WTC11 (cell line): ENCODE measurements at places on chromosomes 3 and 15. TPM values are rescaled to one million over a fixed set of nuclear protein-coding genes. Genes with fewer than 3 reads are reported as not detected.

DNA sequence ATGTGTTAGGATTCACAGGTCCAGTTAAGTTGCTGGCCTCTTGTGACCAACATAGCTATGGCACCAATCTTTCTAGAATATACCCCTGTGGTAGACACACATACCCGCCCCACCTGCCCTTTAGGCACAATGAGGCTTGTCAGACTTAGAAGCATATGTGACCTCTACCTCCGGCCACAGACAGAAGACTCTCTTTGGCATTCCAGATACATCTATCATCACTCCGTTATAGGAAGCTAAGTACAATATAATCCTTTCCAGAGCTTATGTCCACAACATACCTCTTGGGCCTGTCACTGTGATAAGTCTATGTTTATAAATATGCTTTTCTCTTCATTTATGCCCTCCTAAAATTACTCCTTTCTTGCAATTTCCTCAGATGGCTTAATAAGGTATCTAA, 39.8 kb downstream of the CD47 start:
- DNase-seq = no peak
- H3K4me1 ChIP-seq = no peaks in the 10 kb centered on the region
- no peak overlapping the region for H3K27ac ChIP-seq
- no peaks in the 10 kb centered on the region; the same call in 1 of the 2 replicates for H3K36me3 ChIP-seq

DNA sequence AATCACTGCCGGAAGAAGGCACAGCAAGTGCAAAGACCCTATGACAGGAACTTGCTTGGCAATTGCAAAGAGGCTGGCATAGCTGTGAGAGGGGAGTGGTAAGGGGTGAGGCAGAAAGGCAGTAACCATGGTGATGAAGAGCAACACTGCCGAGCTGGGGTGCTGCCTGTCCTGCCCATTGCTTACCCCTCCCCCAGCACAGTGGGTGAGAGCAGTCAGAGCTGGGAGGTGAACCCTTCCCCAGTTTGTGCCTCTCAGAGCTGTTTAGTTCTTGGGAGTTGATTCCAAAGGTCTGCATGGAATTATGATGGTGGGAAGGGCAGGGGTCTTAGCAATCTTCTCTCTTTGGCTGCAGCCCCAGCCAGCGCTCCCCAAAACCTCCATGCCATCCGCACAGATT, 8.8 kb downstream of the TYRO3 start:
- peak overlapping the region; percentile 41 for H3K4me3 ChIP-seq
- peaks cover 32% of the 10 kb centered on the region for H3K36me3 ChIP-seq
- no peaks in the 10 kb centered on the region for H3K27me3 ChIP-seq
- peaks cover 68% of the 10 kb centered on the region for H3K4me1 ChIP-seq

DNA sequence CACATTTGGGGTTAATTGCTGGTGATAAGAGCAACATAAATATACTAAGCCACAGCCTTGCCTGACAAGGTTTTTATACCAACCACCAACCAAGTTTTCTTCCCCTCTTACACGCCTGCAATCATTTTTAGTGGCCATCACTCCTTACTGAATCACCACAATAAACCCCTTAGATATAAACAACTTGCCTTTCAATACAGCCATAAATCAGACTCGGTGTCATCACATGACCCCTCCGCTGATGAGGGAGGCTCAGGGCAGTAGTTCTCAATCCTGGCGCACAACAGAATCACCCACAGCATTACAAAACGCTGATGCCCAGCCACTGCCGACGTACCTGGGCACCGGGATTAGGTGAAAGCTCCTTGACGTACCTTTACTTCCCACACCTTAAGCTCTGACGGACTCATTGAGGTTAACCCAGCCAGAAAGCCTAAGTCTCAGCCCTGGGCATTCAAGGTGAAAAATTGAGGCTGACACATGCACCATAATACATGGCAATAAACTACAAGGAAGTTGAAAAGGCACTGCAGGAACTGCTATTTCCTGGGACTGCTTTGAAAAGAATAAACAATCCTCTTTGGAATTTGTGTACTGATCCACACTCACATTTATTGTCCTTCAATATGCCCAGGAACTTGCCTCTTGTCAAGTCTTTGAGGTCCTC, 17.1 kb downstream of the ADCY5 start:
- no peaks in the 10 kb centered on the region for H3K4me1 ChIP-seq
- no peaks in the 10 kb centered on the region; the same call in 1 of the 2 replicates for H3K27me3 ChIP-seq
- H3K36me3 ChIP-seq = no peaks in the 10 kb centered on the region
- no peak for DNase-seq
- no peak overlapping the region for H3K4me3 ChIP-seq
- H3K27ac ChIP-seq = no peak overlapping the region

DNA sequence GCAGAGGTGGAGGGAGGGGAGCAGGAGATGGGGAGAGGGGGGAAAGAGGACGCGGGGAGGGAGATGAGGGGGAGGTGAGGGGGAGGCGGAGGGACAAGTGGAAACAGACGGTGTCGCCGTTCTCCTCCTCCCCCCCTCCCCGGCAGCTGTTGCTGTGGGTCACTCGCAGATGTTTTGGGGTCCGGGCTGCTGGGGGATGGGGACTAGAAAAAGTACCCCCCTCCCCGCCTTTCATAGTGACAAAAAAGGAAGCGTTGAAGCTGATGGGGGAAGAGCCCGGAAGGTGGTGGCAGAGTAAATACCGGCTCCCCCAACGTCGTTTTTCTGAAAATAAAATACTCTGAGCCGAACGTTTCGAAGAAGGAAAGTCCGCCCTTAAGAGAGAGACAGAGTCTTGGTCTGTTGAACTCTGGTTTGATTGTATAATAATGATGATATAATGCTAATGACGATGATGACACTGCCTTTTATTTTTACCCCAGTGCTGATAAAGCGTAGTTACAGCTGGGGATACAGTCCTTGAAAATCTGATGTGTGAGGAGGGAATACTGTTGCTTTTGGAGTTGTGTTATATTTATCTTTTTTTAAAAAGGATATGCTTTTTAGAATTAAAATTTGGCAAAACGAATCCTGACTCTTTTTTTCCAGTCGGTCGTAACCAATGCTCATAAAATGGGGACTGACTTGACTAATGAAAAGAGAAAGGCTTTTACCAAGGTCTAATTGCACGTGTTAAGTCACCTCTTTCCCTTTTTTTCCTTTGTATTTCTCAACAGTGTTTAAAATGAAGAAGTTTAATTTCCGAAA, 993 bp downstream of the STXBP5L start:
- H3K27ac ChIP-seq = peak overlapping the region; percentile 72; the same call in 1 of the 2 replicates
- DNase-seq = peak; percentile 62
- peaks cover 11% of the 10 kb centered on the region for H3K4me1 ChIP-seq
- H3K4me3 ChIP-seq = peak overlapping the region; percentile 91
- H3K27me3 ChIP-seq = peaks cover 3% of the 10 kb centered on the region; the same call in 1 of the 2 replicates

GRCh38 chr3:143445118-143445517, 325.5 kb downstream of the CHST2 start:
- H3K27ac ChIP-seq = no peak overlapping the region
- H3K36me3 ChIP-seq = no peaks in the 10 kb centered on the region
- H3K27me3 ChIP-seq = no peaks in the 10 kb centered on the region
- H3K4me3 ChIP-seq = no peak overlapping the region
- peaks cover 8% of the 10 kb centered on the region for H3K4me1 ChIP-seq
- no peak for DNase-seq

GRCh38 chr15:33200444-33200843, 5.9 kb upstream of the FMN1 start:
- no peaks in the 10 kb centered on the region for H3K36me3 ChIP-seq
- H3K4me1 ChIP-seq = peaks cover 29% of the 10 kb centered on the region
- no peak overlapping the region for H3K4me3 ChIP-seq
- DNase-seq = no peak
- H3K27me3 ChIP-seq = peaks cover 12% of the 10 kb centered on the region

- peaks cover 63% of the 10 kb centered on the region for H3K4me1 ChIP-seq
- no peaks in the 10 kb centered on the region for H3K27me3 ChIP-seq
- no peaks in the 10 kb centered on the region for H3K36me3 ChIP-seq
These were observed 51.1 kb downstream of the PSMD6 start for GRCh38 chr3:63972196-63972595.

DNA sequence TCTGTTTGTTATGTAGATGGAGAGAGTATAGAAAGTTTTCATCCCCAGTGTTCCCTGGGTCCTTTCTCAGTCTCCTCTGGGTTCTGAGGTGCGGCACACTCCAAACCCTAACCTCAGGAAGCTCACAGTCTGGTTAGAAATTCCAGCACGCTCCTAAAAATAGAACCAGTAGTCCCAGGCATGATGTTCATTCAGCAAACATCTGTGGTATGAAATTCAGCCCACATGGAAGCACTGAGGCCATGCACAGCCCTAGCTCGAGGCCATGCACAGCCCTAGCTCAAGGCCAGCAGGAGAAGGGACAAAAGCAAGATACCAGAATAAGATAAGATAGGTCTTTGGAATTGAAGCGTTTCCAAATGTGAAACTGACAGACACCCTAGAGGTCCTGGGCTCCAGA, 82.3 kb upstream of the OXTR start:
- no peaks in the 10 kb centered on the region; the same call in 1 of the 2 replicates for H3K36me3 ChIP-seq
- DNase-seq = no peak
- H3K27me3 ChIP-seq = no peaks in the 10 kb centered on the region
- no peak overlapping the region for H3K27ac ChIP-seq
- no peak overlapping the region for H3K4me3 ChIP-seq

- peaks cover 24% of the 10 kb centered on the region for H3K36me3 ChIP-seq
- no peaks in the 10 kb centered on the region for H3K27me3 ChIP-seq
- H3K4me1 ChIP-seq = no peaks in the 10 kb centered on the region
- no peak overlapping the region for H3K27ac ChIP-seq
- DNase-seq = no peak
- H3K4me3 ChIP-seq = no peak overlapping the region
These were observed 6.4 kb downstream of the ASTE1 start for GRCh38 chr3:131020122-131020693.

DNA sequence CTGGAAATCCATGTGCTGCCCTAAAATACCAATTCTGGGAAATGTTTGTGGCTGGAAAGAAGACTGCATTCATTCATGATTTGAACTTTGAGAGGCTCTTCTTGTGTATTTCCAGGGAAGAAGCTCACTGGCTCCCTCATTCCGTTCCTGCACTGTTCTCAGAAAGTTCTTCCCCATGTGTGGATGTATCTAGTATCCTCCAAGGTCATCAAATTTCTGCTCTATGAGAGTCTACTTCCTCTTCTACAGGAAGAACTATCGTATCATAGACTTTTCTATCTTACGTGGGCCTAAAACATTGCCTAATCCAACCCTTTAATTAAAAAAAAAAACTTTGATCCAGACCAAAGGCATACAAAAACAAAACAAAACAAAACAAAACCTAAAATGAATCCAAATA, 2.9 kb downstream of the CCR3 start:
- DNase-seq = no peak
- no peaks in the 10 kb centered on the region; the same call in 1 of the 2 replicates for H3K27me3 ChIP-seq
- no peak overlapping the region for H3K4me3 ChIP-seq
- H3K27ac ChIP-seq = no peak overlapping the region

LINS1 gene
- total RNA-seq = 6.2 to 10.4 TPM (median 9.1 TPM) in 3 replicates

CLN6 gene
- 50.2 to 52.2 TPM (median 50.8 TPM) in 3 replicates for total RNA-seq

LSG1 gene
- 42.9 to 45.8 TPM (median 44.1 TPM) in 3 replicates for total RNA-seq
